ENCODE measurements at places on chromosomes 11 and 22. TPM values are rescaled to one million over a fixed set of nuclear protein-coding genes. Genes with fewer than 3 reads are reported as not detected.

The MRGPRX4 gene
- total RNA-seq = not detected

The CREBZF gene
- total RNA-seq = 44.0 TPM

The SSRP1 gene
- total RNA-seq = 91.4 TPM

The ISX gene
- not detected for total RNA-seq

The IGF2 gene
- 21.5 TPM for total RNA-seq

GRCh38 chr11:126654886-126655806 is 299.7 kb downstream of the ST3GAL4 start:
- peak; percentile 37 for DNase-seq

DNA sequence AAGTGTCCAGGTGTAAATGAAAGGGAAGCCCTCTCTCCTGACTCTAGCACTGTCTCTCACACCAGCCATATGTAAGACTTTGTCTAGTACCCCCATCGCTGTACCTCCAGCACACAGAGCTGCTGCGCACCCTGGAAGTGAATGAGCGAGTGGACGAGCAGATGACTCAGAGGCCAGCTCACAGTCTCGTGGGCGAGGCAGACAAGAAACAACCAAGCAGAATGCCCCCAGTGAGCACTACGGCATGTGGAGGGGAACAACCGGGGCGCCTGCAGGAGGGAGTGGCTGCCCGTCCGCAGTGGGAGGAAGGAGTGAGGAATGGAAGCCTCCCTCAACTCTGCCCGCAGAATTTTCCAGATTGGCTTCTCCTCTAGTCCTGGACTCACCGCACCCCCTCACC is 46.4 kb downstream of the MCM5 start:
- no peak for DNase-seq

DNA sequence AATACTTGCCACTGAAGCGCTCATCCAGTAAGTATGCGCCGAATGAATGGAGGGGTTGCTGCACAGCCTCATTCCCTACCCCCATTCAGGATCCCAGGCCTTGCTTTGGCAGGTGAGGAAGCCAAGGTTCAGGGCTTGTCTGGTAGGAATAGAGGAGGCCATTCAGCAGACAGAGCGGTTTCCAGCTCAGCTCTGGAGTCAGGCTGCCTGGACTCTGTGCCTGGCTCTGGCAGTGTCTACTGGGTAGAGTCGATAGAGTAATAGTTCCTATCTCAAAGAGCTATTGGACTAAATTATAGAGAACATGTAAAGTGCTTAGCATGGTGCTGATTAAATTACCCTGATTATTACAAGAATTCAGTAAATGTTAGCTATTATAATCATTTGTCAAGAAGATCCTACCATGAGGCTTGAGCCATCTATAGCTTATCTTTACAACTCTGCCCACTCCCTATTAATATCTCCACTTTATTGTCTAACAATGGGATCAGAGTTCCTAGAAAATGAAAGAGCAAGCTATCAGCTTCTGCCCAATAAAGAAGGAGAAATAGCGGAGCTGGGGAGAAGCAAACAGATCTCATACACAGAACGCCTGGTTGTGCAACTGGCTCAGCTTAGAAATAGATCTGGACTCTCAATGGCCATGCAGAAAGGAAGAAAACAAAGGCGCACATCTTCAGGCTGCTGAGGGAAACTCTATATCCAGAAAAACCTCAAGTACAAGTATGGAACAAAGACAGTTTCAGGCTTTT is 6.6 kb upstream of the SNX32 start:
- DNase-seq = no peak

- no peak for DNase-seq
These were observed 138.5 kb downstream of the ARHGAP42 start for GRCh38 chr11:100825626-100826025.

DNA sequence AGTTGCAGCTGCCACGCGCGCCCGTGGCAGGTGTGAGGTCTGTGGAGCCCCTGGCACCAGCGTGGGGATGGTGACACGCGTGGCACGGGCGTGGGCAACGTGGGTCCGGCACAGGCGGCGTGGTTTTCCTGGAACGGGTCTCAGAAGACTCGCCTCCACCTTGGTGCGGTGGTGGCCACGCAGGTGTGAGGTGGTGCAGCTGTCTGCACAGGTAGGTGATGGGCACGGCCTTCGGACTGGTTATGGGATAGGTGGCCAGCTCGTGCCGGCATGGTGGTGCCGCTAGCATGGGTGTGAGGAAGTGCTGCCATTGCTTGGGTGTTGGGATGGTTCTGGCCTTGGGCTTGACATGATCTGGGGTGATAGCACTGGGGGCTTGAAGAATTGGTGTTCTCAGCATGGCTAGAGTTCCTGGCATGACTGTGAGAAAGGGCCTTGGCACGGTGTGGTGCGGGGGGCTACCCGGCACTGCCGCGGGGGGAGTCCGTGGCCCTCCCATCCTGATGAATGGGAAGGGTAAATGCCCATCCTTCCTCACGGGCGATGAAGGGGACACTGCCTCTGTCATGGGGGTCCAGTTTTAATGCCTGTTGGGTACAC is 531 bp downstream of the DAGLA start:
- no peak for DNase-seq

DNA sequence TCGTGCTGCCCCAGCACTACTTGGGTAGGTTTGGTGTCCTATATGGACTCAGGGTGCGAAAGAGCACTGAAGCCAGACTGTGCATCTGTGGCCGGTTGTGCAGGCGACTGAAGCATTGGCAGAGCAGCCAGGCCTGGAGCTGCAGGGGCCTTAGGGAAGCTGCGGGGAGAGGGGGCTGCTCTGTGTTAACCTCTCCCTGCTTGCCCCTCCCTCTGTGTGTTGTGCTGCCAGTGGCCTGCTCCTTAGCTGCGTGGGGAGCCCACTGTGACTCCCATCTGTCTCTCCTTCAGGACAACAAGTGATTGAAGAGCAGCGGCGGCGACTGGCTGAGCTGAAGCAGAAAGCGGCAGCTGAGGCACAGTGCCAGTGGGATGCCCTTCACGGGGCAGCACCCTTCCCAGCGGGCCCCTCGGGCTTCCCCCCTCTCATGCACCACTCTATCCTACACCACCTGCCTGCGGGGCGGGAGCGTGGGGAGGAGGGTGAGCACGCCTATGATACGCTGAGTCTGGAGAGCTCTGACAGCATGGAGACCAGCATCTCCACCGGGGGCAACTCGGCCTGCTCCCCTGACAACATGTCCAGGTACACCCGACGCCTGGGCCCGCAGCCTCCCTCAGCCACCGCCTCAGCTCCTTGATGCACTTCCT is 34.3 kb downstream of the TREH start:
- DNase-seq = no peak

DNA sequence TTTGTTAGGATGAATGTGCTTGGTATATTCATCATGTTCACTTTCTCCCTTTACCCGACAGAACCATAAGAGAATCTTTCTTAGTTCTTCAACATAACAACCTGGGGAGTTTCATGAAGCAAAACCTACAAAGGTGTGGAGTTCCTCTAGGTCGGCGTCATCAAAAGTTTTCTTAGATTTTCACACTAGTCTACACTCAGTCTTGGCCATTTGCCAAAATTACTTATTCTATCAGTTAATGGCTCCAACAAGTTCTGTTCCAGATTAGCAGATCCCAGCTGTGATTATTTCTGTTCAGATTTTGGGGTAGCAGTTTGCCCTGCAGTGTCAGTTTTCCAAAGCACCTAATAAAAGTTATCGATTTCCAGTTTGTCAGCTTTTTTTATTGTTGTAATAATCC is 935.8 kb upstream of the RAG2 start:
- DNase-seq = no peak
